ENCODE measurements at places on chromosomes 5 and 9.
A peak's percentile ranks its signal among the peaks of the same experiment; 100 is the strongest.

- DNase-seq: no peak
Observed at GRCh38 chr5:76252437-76252836, 150.6 kb upstream of the IQGAP2 start.

GRCh38 chr9:73116031-73116430 lies 35.6 kb upstream of the ANXA1 start:
- peak; percentile 63 for DNase-seq

DNA sequence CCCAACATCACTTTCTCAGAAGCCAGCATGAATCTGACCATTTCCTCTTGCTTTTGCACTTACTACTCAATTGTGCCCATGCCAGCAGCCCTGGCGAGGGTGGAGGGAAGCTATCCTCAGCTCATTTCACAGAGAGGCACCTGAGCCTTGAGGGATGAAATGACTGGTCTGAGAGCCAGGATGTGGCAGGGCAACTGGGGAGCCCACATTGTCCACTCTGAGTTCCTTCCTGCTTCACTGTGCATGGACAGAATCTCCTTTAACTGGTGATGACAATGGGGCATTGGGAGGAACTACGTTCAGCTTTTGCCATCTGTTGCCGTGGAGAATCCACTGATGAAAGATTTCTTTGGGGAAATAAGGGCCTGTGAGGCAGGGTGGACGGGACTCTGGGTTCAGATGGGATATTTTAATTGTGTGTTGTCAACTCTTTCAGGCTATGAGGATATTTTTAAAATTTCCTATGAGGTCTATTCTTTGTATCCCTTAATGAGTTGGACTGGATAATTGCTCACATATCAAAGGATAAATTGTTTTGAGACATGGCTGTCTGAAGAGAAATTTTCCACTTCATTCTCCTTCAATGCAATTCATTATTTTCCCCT lies 78.3 kb downstream of the TNC start:
- no peak for DNase-seq

- DNase-seq: no peak
Observed at GRCh38 chr9:90881648-90882047, 80.0 kb downstream of the SYK start.

- DNase-seq: peak; percentile 18
Observed at GRCh38 chr9:38228331-38229103, 159.5 kb upstream of the SHB start.

- no peak for DNase-seq
Observed at GRCh38 chr5:11531811-11532555, 372.3 kb downstream of the CTNND2 start.

DNA sequence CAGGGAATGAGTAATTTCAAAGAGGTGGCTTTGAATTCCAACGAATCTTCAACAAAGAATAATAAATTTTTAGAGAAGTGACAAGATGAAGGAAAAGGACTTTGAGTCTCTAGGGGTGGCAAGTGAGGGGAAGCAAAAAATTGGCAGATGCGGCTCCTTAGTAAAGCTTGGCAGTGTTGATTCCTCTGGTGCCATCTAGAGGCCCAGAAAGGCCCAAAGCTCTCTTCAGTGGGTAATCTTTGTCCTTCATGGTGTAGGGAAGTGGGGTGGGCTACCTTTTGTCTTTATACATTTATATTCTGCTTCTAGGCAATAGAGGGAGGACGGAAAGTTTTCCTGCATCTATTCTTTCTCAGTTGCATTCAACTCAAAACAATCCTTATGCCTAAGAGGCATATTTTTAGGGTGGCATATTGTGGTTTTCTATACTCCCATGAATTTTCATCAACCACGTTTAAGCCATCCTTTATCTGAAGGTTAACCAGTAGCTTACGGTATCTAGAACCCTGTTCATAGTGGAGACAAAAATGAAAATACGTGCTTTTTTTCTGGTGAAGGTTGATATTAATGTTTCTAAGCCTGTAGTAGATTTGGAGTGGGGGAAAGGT lies 17.5 kb upstream of the ROPN1L start:
- DNase-seq: peak; percentile 68

- no peak for DNase-seq
Observed at GRCh38 chr5:156680831-156681230, 169.3 kb upstream of the PPP1R2B start.

DNA sequence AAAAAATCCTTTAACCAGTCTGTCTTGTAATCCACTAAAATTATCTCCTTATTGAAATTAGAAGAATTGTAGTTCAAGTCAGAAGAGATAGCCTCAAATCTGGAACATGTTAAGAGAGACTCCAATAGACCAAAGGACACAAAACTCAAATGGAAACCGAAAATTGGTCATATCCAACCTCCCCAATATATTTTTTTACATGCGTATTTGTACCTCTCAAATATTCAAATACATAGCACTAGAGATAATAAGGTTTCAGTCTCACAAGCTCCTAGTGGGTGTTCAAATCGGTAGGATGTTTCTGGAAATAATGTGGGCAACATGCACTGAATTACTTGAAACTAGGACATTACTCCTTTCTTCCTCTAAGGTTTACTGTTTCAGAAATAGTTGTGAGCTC lies 33.5 kb downstream of the EPB41L4A start:
- DNase-seq: no peak

DNA sequence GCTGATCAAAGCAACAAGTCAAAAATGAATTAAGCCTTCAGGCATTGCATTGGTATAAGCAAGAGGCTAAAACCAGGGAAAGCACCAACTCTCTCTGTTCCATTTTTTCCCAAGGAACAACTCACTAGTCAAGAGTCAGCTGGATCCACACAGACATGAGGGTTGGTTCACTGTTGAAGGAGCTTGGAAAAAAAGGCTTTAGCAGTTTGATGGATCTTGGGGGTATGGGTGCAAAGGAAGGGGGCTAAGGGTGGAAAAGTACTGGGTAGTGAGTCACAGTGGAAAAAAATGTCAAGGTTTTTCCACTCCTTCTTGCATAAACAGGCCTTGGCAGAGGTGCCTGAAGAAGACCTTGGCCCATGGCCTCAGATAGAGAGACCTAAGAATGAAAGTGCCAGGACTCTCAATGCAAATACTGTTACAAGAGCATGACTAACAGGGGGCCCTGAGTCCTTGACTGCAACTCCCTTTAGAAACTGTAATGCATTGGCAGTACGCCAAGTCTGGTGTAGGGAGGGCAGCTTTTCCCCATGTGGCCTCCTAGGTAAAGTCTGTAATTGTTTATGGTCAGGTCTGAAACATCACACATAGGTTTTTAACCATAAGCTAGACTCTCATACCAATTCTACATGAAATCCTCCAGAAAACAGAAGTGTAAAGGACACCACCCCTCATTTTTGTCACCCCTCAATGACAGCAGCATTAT lies 23.7 kb downstream of the ACTL7A start:
- peak; percentile 86 for DNase-seq

GRCh38 chr5:127136908-127137307 lies 63.6 kb upstream of the C5orf63 start:
- no peak for DNase-seq

- DNase-seq: peak; percentile 26
Observed at GRCh38 chr9:88322906-88323566, 65.2 kb upstream of the SPIN1 start.

- DNase-seq: no peak
Observed at GRCh38 chr5:52754051-52754450, 33.7 kb upstream of the ITGA1 start.

DNA sequence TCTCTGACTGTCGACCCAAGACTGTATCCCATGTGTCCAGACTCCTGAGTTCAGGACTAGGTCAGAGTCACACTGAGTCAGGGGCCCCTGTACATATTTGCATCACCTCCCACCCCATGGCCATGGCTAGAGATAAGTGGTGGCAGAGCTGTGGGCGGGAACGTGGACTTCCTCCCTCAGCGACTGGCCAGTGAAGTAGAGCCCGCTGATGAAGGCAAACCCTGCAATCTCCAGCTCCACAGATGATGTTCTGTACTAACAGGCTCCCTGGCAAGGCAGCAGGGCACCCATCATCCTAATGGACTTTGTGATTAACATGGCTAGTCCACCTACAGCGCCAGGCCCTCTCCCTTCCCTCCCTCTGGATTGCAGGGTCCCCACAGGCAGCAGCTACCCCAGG lies 110.5 kb upstream of the LRRTM2 start:
- DNase-seq: no peak

- no peak for DNase-seq
Observed at GRCh38 chr9:130474106-130474505, 29.3 kb downstream of the ASS1 start.

GRCh38 chr5:87572090-87572489 lies 159.4 kb upstream of the CCNH start:
- DNase-seq: no peak

DNA sequence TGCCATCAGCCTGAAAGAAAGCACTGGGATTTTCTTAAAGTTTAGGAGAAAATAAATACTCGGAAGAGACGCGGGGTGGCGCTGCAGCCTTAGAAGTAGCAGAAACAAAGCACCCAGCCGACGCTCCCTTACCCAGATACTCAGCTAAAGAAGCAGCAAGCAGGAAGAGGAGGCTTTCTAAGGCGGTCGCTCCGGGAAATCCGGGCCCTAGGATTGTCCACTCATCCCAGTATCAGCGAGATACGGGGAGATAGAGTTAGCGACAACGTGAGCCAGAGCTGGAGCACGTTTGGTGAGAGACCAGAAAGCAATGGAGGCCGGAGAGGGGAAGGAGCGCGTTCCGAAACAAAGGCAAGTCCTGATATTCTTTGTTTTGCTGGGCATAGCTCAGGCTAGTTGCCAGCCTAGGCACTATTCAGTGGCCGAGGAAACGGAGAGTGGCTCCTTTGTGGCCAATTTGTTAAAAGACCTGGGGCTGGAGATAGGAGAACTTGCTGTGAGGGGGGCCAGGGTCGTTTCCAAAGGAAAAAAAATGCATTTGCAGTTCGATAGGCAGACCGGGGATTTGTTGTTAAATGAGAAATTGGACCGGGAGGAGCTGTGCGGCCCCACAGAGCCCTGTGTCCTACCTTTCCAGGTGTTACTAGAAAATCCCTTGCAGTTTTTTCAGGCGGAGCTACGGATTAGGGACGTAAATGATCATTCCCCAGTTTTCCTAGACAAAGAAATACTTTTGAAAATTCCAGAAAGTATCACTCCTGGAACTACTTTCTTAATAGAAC lies at the start of gene PCDHB2:
TSS of gene PCDHB2 (plus strand) at position 135 of the 782 bp plus-strand sequence. CDS start at position 311, 176 bp downstream.
- DNase-seq: peak; percentile 38

DNA sequence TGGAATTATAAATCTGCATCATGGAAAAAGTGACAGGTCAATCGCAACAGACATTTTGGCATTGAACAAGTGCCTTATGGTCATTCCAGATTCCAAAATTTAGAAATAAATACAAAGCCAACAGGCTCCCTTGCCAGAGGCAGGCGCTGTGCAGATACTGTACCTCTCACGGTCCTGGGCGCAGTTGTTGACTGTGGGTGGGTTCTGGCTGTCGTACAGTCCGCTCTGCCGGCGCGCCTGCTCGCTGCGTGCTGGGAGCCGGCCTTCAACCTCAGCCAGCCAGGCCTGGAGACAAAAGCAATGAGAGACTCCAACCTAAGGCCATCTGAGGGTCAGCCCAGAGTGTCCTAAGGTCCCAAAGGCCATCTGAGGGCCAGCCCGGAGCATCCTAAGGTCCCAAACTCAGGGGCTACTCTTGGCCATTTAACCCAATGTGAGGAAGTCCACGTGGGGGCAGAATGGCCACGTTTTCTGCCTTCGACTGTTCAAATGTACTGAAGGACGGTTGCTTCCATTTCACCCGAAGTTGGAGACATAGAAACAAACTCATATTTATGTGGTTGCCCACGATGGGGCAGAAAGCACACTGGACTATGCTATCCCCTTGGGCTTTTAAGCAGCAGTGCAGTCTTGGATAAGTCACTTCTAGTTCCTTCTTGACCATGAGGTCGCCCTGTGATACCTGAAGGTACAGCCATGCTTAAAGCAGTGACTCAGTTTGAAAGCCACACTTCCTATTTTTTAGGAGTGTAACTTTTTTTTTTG lies 65.2 kb downstream of the USP20 start:
- DNase-seq: no peak

- no peak for DNase-seq
Observed at GRCh38 chr9:105458404-105458803, 10.6 kb downstream of the FSD1L start.

- peak; percentile 46 for DNase-seq
Observed at GRCh38 chr5:139459451-139459934, 3.0 kb downstream of the ECSCR start.

- DNase-seq: no peak
Observed at GRCh38 chr5:72271702-72272101, 48.3 kb downstream of the MRPS27 start.

DNA sequence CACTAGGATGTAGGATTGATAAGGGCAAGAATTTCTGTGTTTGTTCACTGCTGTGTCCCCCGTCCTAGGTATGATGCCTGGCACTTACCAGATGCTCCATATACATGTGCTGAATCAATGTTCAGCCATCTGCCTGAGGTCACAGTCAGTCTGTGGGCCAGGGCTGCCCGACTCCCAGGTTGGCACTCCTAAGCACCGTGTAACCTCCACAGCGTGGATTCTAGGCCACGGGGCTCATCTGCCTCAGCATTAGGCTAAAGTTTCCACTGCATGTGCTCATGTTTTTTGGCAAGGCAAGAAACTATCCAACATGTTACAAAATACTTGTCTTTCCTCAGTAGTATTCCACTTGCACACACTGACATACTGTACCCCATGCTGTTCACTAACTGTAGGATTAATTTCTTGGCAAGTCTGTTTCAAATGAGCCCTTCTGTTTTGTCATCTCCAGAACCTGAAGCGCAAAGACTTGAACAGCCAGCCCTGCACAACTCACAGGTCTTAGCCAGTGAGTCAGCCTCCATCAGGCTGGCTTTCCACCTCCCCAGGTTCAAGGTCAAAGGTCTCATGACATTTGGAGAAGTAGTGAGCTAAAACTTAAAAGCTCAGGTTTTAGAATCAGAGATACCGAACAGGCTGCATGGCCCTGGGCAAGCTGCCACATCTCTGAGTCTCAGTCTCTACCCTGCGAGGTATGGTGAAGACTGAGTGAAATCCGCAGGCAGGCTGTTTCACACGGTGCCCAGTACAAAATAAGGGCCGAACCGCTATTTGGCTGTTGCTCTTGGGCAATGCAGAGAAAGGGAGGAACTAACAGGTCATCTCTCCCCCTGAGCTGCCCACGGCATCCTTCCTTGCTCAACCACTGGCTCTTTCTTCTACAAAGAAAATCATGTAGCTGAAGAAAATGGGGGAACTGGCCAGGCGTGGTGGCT lies 7.2 kb downstream of the TOR1A start:
- no peak for DNase-seq

DNA sequence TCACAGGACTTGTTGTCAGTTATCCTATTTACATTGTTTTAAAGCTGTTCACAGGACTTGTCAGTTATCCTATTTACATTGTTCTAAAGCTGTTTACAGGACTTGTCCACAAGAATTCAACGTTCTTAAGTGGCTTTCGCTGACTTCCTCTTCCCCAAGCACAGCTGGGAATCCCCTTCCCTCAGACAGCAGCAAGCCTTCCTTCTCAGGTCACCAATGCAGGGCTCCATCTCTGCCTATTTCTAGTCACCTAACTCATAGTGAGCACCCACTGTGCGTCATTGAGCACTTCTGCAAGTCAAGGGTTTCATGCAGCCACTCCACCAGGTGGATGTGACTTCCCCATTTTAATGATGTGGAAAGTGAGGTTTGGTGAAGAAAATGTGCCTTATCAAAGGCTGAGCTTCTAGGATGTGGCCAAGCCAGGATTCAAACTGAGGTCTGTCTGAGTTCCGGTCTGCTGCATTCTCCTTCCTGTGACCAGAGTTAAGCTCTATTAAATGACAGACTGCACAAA lies 109.8 kb upstream of the ZNF462 start:
- DNase-seq: peak; percentile 15
